Left ventricle myocardium inferior (tissue), 1 donor: ENCODE measurements at places on chromosomes 1 and 21.

GRCh38 chr1:117059334-117059677 lies 820 bp upstream of the TTF2 start:
- DNase-seq = no peak

GRCh38 chr21:37532868-37533780 lies 166.6 kb downstream of the DYRK1A start:
- no peak for DNase-seq

DNA sequence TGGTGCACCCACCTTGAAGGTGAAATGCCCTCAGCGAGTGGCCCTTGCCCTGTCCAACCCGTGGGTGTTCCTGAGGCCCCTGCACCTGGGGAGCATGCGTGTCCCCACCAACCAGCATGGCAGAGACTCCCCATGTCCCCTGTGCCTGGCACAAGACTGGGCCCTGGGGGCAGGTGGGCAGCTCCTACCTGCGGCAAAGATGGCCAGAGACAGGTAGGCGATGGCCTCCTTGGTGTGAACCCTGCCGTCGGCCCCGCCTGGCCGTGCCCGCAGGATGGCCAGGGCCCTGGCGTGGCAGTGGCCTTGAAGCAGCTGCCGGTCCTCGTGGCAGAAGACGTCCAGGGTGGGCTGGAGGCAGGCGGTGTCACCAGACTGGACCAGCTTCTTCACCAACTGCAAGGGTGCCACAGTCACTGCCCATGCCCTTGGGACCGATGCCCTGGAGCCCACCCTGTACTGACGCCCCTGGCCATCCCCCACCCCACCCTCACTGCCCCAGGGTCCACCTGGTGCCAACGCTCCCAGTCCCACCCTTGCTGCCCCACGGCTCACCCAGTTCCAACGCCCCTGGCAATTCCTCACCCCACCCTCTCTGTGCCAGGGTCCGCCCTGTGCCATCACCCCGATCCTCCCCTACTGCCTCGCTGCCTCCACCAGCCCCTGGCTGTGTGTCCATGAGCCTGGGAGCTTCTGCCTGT lies 15.7 kb downstream of the TTC34 start:
- DNase-seq = no peak

GRCh38 chr1:24857507-24858133 lies 72.5 kb downstream of the RUNX3 start:
- no peak for DNase-seq

GRCh38 chr21:31752352-31752751 lies 20.4 kb upstream of the SCAF4 start:
- DNase-seq = no peak

DNA sequence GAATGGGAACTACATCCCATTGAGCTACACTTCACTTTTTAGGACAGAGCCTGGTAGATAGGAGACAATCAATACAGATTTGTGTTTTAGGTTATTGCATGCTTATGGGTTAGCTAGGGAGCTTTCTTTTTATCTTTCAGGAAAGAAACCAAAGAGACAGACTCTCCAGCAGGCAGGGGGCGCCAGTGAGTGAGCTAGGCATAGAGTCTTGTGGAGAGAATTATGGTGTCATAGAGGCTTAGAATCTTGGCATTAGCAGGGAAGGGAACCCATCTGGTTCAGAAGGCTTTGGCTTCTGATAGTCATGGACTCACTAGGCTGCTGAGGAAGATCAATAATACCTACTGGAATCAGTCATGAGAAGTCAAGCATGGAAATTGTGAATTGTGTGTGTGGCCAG lies at the start of gene SMCP:
SMCP (plus strand) TSS at position 281 of the 400 bp plus-strand sequence. CDS start 6,101 bp downstream, outside the sequence.
- DNase-seq = no peak

DNA sequence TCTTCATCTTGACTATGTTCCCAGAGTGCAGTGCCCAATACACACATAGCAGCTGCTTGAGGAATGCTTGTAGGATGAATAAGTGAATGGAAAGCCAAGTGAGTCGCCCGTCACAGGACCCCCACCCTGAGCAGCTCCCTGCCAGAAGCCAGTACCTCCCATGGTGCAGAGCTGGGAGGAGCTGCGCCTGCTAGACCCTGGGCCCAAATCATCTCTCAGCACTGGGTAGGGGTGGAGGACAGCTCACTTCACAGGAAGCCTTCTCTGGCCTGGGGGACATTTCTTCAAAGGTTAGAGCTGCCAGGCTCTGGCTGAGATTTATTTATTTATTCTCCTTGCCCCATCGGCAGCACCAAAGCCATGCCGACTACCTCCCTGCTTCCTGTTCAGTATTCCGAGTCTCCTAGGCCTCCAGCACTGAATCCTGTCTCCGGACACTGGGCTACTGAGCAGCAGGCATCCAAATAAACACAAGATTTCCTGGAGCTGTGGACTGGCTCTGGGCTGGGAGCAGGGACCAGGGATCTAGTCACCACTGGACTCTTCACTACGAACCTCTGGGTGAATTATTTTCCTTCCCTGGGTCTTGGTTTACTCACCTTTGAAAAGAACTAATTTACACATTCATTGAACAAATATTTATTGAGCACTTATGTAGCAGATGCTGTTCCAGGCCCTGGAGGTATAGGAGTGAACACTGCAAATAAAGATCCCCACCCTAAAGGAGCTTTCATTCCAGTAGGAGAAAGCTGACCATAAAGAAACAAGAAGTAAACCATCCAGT lies 187.7 kb downstream of the TRABD2B start:
- no peak for DNase-seq

DNA sequence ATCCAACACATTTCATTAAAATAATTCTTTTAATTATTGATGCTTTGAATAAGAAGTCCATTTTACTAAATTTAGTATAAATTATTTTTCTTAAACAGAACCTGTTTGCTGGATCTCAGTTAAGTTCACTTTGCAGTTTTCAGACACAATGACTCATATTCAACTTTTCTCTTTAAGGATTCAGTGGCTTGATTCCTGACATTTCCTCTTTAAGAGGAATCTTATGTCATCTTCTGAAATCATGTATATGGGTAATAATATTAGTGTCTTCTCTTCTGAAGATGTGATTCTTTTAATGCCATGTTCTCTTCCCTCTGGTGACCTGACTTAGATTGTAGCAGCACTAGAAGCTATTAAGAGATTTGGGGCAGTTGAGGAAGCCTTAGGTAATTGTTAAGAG lies 12.6 kb downstream of the CREG1 start:
- no peak for DNase-seq
